ENCODE measurements at places on chromosomes 1 and 21. TPM values are rescaled to one million over a fixed set of nuclear protein-coding genes. Genes with fewer than 3 reads are reported as not detected.

DNA sequence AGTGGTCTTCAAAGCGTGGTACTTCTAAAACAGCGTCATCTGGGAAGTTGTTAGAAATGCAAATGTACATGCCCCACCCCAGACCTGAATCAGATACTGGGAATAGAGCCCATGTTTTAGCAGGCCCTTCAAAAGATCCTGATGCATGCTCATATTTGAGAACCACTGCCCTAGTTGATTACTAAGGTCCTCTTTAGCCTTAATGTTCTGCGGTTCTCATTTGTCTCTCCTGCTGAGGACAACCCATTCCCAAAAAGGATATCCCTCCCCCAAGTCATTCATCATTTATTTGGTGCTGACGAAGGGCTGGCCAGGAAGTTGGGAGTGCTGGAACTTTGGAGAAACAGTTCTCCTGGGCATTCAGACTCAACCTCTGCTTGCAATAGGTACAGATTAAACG, 92.4 kb upstream of the RALGPS2 start:
- no peaks in the 10 kb centered on the region for H3K27me3 ChIP-seq
- H3K4me3 ChIP-seq = no peak overlapping the region
- DNase-seq = no peak
- H3K27ac ChIP-seq = no peak overlapping the region
- no peaks in the 10 kb centered on the region for H3K36me3 ChIP-seq

The SERPINC1 gene
- total RNA-seq = not detected

The CFHR2 gene
- not detected for total RNA-seq

GRCh38 chr1:163875200-163875926, 553.6 kb downstream of the NUF2 start:
- no peak overlapping the region for H3K4me3 ChIP-seq
- peak; percentile 6 for DNase-seq
- H3K4me1 ChIP-seq = no peaks in the 10 kb centered on the region
- H3K27me3 ChIP-seq = no peaks in the 10 kb centered on the region
- no peaks in the 10 kb centered on the region for H3K36me3 ChIP-seq
- H3K27ac ChIP-seq = no peak overlapping the region

The CTSS gene
- total RNA-seq = 30.6 TPM

DNA sequence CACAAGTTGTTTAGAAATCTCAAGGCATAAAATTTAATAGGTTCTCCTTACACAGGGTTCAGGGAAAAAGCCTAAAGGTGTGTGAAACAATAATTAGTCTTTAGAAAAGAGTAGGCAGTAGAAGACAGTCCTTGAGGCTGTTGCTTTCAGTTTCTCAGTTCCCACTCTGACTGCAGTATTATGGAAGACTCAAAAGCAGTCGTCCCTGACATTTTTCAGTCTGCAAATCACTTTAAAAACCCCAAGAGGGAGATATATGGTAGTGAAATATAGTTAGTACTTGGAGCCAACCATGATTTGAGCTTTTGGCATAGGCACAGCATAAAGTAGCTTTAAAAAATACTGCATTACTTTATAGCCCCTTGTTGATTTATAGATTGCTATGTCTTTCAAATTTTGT, 299.7 kb downstream of the OLFM3 start:
- H3K27ac ChIP-seq = no peak overlapping the region
- H3K4me1 ChIP-seq = no peaks in the 10 kb centered on the region
- no peaks in the 10 kb centered on the region for H3K36me3 ChIP-seq
- H3K4me3 ChIP-seq = no peak overlapping the region

- no peak overlapping the region for H3K4me3 ChIP-seq
- H3K27ac ChIP-seq = no peak overlapping the region
- no peaks in the 10 kb centered on the region for H3K27me3 ChIP-seq
- no peaks in the 10 kb centered on the region for H3K4me1 ChIP-seq
- no peaks in the 10 kb centered on the region for H3K36me3 ChIP-seq
Measured at GRCh38 chr1:43783096-43783670, 75.8 kb downstream of the ST3GAL3 start.

The TRIM62 gene
- total RNA-seq = 7.3 TPM

DNA sequence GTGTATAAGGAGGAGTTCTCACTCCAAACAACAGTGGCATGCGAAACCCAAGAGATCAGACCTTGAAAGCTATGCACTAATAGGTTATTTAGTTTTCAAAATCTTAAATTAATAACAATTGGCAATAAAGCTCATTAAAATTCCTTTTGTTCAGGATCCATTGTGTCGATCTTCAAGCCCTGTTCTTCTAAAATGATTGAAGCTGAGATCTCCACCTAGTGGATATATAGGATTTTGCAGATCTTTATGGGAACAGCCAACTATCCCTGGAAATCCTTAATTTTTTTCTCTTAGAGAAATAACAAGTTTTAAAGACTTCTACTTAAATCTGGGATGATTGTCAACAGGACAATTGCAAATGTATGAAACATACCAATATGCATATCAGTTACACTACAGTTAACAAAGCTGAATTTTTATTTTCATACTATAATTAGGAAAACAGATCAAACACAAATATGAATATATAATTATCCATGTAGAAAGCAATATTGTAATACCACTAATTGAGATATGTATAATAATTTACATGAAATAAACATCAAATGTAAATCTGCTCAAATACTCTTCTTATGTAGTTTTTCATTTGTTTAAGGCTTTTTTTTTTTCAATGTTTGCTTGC, 43.3 kb downstream of the LRRC53 start:
- no peaks in the 10 kb centered on the region for H3K27me3 ChIP-seq
- no peaks in the 10 kb centered on the region for H3K4me1 ChIP-seq
- no peak overlapping the region for H3K27ac ChIP-seq
- no peaks in the 10 kb centered on the region for H3K36me3 ChIP-seq
- H3K4me3 ChIP-seq = no peak overlapping the region
- no peak for DNase-seq

DNA sequence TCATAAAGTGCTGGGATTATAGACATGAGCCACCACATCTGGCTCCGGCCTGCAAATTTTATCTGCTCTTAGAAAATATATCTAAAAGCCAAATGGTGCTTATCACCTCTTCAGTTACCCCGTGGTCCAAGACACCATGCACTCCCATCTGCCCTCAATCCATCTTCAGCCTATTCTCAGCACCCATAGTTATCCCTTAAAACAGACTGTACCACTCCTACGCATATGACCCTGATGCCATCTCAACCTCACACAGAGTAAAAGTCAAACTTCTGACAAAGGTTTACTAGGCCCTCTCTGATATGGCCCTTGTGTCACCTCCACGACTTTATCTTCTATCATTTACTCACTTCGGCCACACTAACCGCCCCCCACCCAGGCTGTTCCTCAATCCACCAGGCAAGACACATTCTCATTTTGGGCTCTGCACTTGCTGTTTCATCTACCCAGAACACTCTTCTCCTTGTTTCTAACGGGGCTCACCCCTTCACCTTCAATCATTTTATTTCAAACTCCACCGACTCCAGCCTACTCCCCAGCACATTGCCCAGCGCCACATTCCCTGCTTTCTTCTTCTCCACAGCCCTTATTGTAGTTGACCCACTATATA, 33.0 kb downstream of the USP48 start:
- H3K4me3 ChIP-seq = no peak overlapping the region
- DNase-seq = no peak
- no peaks in the 10 kb centered on the region for H3K4me1 ChIP-seq
- H3K27me3 ChIP-seq = no peaks in the 10 kb centered on the region

The TNFRSF4 gene
- 2.6 TPM for total RNA-seq

The RORC gene
- 32.3 TPM for total RNA-seq

DNA sequence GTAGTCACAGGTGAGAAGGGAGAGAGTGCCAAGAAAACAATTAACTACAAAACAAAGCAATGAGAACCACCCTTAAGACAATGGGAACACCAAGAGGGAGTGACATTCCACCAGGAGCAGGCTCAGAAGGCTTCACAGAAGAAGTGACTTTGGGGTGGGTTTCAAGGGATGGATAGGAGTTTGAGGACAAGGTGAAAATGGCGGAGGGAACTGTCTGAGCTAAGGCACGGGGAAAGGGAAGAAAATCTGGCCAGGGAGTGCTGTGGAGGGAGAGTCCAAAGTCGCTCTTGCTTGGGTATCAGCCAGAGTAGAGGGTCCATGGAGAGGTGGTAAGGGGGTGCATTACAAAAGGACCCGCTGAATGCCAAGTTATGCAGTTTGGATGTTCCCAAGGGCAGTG, 87.3 kb downstream of the CAMK2N1 start:
- H3K27me3 ChIP-seq = no peaks in the 10 kb centered on the region
- no peaks in the 10 kb centered on the region for H3K4me1 ChIP-seq
- no peak overlapping the region for H3K27ac ChIP-seq
- no peaks in the 10 kb centered on the region for H3K36me3 ChIP-seq

DNA sequence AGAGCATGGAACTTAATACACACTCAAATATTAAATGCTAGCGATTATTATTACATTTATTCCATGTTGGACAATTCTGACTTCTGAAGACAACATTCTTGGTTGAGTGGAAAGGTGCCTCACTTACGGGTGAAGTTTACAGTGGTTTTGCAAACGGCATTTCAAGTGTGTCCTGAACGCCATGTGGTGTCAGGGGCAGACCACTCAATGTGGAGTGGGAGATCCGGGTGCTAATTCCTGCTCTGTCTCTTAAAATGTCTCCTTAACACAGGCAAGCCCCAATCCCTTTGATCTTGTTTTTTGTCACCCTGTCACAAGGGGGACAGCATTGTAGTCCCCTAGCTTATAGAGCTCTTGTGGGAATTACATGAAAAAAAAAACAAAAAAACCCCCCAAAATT, 5.6 kb upstream of the TDRD10 start:
- no peaks in the 10 kb centered on the region for H3K36me3 ChIP-seq
- peaks cover 3% of the 10 kb centered on the region for H3K4me1 ChIP-seq
- H3K27ac ChIP-seq = no peak overlapping the region
- no peak for DNase-seq
- peaks cover 11% of the 10 kb centered on the region for H3K27me3 ChIP-seq

The FAM163A gene
- total RNA-seq = 0.26 TPM

GRCh38 chr21:17428484-17428869, 84.4 kb upstream of the CXADR start:
- H3K4me1 ChIP-seq = no peaks in the 10 kb centered on the region
- no peaks in the 10 kb centered on the region for H3K36me3 ChIP-seq
- H3K27me3 ChIP-seq = no peaks in the 10 kb centered on the region
- no peak overlapping the region for H3K4me3 ChIP-seq

The TIMM17A gene
- total RNA-seq = 25.4 TPM

The KRTAP19-1 gene
- not detected for total RNA-seq

DNA sequence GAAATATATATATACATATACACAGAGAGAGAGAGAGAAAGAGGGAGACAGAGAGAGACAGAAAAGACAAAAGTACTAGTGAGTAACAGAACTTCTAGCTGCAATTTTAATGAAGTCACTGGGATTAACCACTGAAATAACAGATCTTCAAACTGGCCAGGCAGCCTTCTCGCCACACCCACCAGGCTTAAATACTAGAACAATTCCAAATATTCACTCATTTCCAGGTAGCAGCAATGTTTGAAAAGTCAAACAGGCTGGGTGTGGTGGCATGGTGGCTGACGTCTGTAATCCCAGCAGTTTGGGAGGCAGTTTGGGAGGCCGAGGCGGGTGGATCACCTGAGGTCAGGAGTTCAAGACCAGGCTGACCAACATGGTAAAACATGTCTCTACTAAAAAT, 5.2 kb downstream of the PRDX1 start:
- H3K27ac ChIP-seq = no peak overlapping the region
- H3K4me1 ChIP-seq = peaks cover 18% of the 10 kb centered on the region
- no peaks in the 10 kb centered on the region for H3K27me3 ChIP-seq
- no peaks in the 10 kb centered on the region for H3K36me3 ChIP-seq
- no peak for DNase-seq

DNA sequence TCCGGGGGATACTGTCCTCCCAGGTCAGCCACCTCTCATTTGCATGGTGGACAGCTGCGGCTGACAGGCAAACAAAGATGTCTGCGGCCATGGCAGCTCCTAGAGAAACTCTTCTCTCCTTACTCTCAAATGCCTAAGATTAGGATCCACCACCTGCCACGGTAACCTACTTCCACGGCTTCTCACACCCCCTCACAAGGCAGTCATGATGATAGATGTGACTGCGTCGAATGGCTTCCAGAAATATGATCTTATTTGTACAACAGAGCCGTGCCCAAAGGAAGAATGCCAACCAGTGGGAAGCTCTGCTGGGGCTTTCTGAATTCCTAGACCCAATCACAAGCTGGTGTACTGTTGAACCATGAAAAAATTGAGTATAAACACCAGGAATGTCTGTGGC, 73.4 kb downstream of the BACE2 start:
- H3K4me3 ChIP-seq = no peak overlapping the region
- DNase-seq = no peak
- peaks cover 2% of the 10 kb centered on the region for H3K36me3 ChIP-seq
- no peak overlapping the region for H3K27ac ChIP-seq
- H3K27me3 ChIP-seq = no peaks in the 10 kb centered on the region

- H3K36me3 ChIP-seq = no peaks in the 10 kb centered on the region
- H3K4me1 ChIP-seq = peaks cover 17% of the 10 kb centered on the region
- peak overlapping the region; percentile 99 for H3K27ac ChIP-seq
- DNase-seq = peak; percentile 67
Measured at GRCh38 chr1:198156111-198156744, 570 bp upstream of the NEK7 start.

GRCh38 chr1:33626801-33627200, 154.4 kb downstream of the ZSCAN20 start:
- H3K4me3 ChIP-seq = no peak overlapping the region
- H3K36me3 ChIP-seq = no peaks in the 10 kb centered on the region
- H3K4me1 ChIP-seq = no peaks in the 10 kb centered on the region
- DNase-seq = no peak

DNA sequence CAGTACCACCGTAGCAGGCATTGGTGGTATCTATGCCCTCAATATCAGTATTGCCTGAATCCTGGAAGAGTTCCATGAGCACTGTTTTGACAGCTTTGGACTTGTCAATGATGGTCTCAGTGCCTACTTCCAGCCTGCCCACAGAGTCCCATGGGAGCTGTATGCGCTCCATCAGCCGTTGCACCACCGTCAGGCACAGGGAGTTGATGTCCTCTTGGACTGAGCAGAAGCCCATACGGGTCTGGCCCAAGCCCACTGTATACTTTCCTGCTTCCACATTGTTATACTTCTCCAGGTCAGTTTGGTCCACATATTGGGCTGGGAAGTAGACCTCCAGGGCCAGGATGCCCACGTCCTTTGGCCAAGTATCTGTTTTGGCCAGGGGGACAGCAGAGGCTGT, 4.5 kb downstream of the HMGCS2 start:
- DNase-seq = no peak
- peaks cover 26% of the 10 kb centered on the region for H3K4me1 ChIP-seq
- H3K27ac ChIP-seq = no peak overlapping the region
- no peaks in the 10 kb centered on the region for H3K36me3 ChIP-seq
- H3K27me3 ChIP-seq = no peaks in the 10 kb centered on the region
- H3K4me3 ChIP-seq = no peak overlapping the region

The CD48 gene
- total RNA-seq = 5.7 TPM
